Brain pericyte (primary cell): ENCODE measurements at places on chromosomes 3 and 15.

DNA sequence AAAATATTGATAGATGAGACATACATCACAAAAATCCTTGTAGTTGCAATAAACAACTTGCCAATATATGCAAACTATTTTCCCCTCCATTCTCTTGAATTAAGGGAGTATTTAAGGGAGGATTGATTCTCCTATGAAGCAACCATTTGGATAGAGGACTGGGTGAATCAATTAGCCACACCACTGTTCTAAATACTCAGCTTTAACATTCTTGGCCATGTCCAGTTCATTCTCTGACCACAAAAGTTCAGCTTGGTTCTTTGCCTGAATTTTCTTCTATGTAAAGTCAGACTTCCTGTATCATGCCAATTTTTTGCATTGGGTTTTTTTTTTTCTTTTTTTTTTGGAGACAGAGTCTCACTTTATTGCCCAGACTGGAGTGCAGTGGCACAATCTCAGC is 15.8 kb upstream of the SEC11A start:
- no peak for DNase-seq

GRCh38 chr15:50884540-50884939 is 23.9 kb upstream of the AP4E1 start:
- no peak for DNase-seq

- no peak for DNase-seq
Observed at GRCh38 chr3:62203152-62203551, 170.2 kb downstream of the FEZF2 start.

DNA sequence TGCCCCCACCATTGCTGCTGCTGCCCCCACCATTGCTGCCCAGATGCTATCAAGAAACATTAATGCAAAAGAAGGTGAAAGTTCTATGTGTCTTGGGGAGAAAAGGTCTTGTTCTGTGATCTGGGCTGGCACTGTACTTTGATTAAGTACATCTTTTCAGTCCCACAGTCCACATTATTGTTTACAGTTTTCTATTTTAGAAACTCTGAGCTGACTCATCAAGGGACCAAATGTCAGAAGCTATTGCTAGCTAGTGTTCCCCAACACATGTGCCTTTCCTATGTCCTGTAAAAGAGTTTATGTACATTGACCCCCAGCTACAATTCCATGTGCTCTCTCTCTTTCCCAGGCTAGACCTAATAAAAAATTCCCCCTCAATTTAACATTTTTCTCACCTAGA is 264.7 kb upstream of the NECTIN3 start:
- DNase-seq = no peak

- no peak for DNase-seq
Observed at GRCh38 chr3:42161050-42161935, 70.1 kb downstream of the TRAK1 start.

DNA sequence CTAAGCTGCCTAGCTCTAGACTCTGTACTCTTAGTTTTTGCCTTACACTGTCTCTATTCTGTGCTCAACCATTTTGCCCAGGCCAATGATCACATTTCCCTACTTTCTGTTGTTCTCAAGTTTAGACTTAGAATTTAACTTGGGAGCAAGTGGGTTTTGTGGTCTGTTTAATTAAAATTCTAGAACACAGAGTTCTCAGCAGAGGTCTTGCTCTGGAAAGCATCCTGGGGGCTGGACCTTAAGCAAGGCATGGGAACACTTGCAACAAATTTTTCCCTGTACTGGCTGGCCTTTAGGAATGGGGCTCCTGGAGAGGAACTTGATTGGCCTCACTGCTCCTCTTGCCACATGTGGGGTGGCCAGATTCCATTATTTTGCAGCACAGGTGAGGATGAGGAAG is 236.3 kb upstream of the LRTM1 start:
- DNase-seq = no peak

- DNase-seq = no peak
Observed at GRCh38 chr15:41653760-41654159, 6.4 kb upstream of the MGA start.

DNA sequence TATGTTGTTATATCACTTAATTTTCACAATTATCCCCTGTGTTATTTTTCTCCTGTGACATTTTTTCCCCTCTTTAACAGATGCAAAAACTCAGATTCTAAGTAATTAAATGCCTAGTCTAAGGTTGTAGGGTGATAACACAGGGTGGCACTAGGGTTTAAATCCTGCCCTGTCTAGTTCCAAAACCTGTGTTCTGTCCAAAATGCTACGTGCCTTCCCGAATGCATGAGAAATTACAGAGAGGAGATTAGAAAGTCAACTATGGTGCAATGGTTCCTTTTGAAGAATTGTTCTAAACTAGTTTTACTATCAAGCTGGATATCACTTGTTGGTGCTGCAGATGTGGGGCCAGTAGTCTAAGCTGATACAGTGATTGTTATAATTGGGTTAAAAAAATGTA is 108.0 kb downstream of the DIPK2A start:
- no peak for DNase-seq

DNA sequence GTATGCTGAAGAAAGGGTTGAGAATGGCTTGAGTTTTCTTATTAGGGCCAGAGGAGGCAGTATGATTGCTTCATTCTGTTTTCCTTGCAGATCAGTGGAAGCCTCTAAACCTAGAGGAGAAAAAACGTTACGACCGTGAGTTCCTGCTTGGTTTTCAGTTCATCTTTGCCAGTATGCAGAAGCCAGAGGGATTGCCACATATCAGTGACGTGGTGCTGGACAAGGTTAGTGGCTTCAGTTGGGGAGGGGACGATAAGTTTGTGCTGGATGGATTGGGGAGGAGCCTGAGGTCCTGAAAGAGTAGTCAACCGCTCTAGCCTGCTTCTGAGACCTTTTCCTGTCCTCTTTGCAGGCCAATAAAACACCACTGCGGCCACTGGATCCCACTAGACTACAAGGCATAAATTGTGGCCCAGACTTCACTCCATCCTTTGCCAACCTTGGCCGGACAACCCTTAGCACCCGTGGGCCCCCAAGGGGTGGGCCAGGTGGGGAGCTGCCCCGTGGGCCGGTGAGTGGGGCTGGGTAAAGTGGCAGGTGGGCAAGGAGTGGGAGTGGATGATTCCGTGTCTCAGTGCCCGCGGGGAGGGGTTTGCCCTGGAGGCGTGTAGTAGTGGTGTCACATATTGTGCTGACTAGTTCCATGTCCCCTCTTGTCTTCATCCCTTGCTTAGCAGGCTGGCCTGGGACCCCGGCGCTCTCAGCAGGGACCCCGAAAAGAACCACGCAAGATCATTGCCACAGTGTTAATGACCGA is 8.5 kb downstream of the EIF4G1 start:
- DNase-seq = no peak

DNA sequence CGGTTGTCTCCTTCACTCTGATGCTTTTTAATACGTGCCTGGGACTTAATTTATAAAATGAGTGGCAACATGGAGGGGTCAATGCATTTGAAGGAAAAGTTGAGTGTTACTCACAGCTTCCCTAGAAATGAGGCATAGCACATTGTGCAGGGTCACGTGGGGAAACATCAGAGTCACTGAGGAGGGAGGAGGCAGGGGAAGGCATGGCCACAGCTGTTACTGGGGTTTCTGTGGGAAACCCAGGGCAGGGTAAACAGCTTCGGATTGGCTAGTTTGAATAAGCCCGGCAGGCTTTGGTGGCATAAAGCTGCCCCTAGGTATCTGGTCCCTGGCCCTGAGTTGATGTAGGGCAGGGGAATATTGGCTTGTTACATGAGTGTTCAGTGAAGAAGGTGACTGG is 98.9 kb upstream of the ST8SIA2 start:
- DNase-seq = no peak
